ENCODE measurements at places on chromosomes 3 and 15.

DNA sequence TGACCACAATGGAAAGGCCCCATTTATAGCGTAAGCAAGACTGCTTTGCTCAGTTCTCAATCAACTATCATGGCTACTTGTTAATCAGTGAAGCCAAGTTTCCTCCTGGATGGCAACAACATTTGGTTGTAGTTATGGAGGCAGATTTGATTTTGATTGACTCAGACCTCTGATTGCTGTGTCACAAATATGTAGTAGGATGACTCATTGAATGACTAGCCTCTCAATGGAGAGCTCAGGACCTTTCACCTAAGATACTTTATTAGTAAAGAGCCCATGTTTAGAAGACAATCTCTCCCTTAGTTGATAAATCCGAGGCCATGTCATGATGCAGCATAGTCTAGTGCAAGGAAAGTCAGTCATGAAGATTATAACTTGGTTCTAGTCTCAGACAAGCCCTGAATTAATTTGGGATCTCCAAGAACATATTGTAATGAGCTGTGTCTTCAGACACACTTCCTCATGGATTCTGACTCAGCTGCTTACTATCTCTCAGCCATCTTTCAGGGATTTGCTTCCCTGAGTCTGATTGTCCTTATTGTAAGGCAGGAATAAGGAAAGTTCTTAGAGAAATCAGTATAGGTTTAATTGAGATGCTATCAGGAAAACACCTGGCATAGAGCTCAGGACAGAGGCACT, 397.4 kb upstream of the TMCO5A start:
- no peak for DNase-seq

DNA sequence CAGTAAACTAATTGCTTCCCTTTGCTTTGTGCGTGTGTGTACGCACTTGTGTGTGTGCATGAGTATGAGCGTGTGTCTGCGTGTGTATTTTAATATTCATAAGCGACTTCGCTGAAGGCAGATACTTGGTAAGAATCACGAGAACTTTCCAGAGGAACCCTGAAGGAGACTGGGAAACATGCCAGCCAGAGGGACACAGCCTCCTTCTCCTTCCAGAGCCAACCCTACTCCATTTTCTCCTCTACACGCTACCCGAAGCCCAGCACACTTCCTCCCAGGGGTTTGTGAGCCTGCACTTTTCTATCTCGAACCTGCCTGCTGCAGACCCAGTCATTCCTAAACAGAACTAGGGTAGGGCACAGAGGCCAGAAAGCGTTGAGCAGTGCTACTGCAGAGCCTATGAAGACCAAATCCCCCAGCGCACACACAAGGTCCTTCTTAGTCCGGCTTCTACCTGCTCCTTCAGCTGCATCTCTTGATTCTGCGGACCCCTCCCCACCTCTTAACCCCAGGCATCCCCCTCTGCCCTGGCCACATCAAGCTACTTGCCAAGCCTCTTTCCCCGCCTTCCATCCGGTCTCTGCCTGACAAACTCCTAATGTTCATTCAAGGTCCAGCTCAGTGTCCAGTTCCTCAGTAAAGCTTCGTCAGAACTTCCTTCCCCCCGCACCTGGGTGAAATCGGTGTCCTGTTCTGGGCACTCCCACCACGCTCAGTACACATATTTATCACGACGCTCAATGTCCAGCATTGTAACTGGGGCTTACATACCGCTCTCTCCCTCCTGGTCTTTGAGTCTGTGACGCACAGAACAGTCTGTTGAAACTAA, 191.8 kb downstream of the FAM43A start:
- no peak for DNase-seq

- no peak for DNase-seq
These were observed 705.2 kb downstream of the NAALADL2 start for GRCh38 chr3:175564363-175564762.

DNA sequence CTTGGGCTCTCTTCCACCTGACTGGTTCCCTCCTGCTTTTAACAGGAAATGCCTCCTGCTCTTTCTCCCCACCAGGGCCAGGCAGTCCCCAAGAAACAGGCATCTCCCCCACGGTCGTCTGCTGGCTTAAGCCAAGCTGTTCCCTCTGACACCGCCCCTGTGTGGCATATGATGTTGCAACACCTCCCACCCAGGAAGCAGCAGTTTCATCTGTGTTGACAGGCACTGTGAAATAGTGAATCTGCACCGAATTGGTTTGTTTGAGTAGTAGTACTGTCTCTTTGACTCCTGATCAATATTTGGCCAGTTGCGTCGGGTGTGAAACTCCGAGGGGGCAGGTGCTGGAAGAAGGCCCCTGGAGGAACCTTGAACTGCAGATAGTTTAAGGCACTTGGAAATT, 188.8 kb downstream of the FEZF2 start:
- no peak for DNase-seq

- no peak for DNase-seq
These were observed 2.9 kb upstream of the TNK2 start for GRCh38 chr3:195911041-195911945.

Data from CD4-positive, alpha-beta T cell treated with Interleukin-17A for 4 hours (primary cell).